ENCODE measurements at places on chromosomes 3 and 15. TPM values are rescaled to one million over a fixed set of nuclear protein-coding genes. Genes with fewer than 3 reads are reported as not detected.

The SH3BP5 gene
- 148 TPM for total RNA-seq

The AQP9 gene
- 1.4 TPM for total RNA-seq

The LRTM1 gene
- total RNA-seq = not detected

The FSIP1 gene
- 1.5 TPM for total RNA-seq

The LMOD3 gene
- total RNA-seq = not detected

The FMN1 gene
- 2.6 TPM for total RNA-seq

The GPR171 gene
- total RNA-seq = not detected

The NANOGP8 gene
- total RNA-seq = 1.0 TPM

The CCR1 gene
- 2.2 TPM for total RNA-seq

The ZNF80 gene
- total RNA-seq = not detected

The KCNAB1 gene
- total RNA-seq = 3.1 TPM

The ADGRG7 gene
- total RNA-seq = not detected

The NEIL1 gene
- 29.1 TPM for total RNA-seq

The GOLGA8T gene
- total RNA-seq = 0.87 TPM

The CLDN1 gene
- 13.2 TPM for total RNA-seq

The CAPN7 gene
- total RNA-seq = 66.3 TPM

The HDC gene
- total RNA-seq = 0.13 TPM

The MYH15 gene
- total RNA-seq = 0.13 TPM

The MUSTN1 gene
- total RNA-seq = 14.3 TPM

The PLA2G4E gene
- total RNA-seq = not detected

The RETNLB gene
- total RNA-seq = not detected

The GHSR gene
- not detected for total RNA-seq

The ITGB5 gene
- total RNA-seq = 48.8 TPM

The SAMMSON gene
- 0.30 TPM for total RNA-seq

The CAPN3 gene
- total RNA-seq = 10.5 TPM

The PLA2G4F gene
- not detected for total RNA-seq

The CPN2 gene
- not detected for total RNA-seq

The RBPMS2 gene
- 1.1 TPM for total RNA-seq

The RHO gene
- total RNA-seq = 0.24 TPM

All from ovary (tissue), 10 donors.